ENCODE measurements at places on chromosomes 7 and 10.

DNA sequence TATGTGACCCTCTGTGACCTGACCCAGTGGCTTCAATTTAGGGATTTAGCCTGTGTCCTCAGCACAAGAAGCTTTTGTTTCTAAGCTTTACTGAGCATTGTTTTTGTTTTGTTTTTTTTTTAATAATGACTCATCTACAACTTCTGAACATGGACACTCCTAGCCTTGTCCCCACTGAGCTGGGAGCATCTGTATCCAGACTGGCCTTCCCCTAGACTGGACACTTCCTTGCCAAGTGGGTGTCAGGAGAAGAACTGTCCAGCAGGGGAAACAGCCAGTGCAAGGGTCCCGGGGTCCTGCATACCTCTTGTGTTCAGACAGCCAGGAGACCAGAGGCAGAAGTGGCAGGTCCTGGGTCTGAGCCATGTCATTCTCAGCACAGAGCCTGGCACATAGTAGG is 108.6 kb downstream of the TMEM130 start:
- no peak for DNase-seq

GRCh38 chr10:61153771-61154170 is 209.8 kb upstream of the RHOBTB1 start:
- peak; percentile 39 for DNase-seq

DNA sequence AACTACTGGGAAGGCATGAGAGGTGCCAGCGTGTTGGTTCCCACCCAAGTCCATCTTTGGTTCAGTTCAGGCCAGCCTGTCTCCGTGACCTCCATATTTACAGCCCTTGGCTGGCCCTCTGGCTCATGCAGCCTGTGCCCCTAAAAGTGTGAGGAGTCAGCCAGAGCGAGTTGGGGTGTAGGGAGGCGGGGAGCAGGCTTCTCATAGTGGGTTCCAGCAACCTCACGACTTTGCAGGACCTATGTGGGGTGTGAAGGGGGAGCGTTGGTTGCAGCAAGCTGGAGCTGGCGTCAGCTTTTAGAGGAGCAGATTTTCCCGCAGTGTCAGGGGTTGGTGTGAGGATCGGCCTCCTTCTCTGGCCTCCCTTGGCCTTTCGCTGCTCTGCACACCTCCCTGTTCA is 9.8 kb downstream of the TSPAN14 start:
- no peak for DNase-seq

- no peak for DNase-seq
Observed at GRCh38 chr10:70109064-70109729, 23.4 kb downstream of the AIFM2 start.

DNA sequence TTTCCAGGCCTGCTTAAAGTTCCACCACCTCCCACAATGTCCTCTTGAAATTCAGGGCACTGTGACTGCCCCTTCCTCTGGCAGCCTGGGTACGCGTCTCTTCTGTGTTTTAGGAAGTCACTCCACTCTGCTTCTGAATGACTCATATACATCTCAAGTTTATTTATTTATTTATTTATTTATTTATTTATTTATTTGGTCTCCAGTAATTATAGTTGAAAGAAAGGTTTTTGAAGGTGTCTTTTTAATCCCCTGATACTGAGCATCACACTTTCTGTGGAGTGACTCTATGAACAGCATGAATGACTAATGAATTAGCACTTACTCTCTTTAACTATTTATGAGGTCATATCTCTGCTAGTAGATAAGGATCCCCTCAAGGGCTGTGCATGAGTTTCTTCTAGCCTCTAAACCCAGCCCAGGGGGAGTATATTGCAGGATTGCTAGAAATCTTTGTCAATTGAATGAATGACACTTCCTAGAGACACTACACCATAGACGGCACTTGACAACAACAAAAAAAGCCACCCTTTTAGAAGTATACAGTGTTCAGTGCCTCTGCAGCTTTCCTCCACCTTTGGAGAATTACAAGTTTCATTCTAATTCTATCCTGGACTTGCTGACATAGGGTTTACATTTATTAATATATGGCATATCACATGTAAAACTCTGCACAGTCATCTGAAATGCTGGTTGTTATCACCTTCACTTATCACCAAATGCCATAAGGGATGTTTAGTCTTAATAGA is 2.1 kb downstream of the MACC1 start:
- DNase-seq: no peak

- DNase-seq: no peak
Observed at GRCh38 chr7:16223963-16224707, 197.2 kb downstream of the CRPPA start.

DNA sequence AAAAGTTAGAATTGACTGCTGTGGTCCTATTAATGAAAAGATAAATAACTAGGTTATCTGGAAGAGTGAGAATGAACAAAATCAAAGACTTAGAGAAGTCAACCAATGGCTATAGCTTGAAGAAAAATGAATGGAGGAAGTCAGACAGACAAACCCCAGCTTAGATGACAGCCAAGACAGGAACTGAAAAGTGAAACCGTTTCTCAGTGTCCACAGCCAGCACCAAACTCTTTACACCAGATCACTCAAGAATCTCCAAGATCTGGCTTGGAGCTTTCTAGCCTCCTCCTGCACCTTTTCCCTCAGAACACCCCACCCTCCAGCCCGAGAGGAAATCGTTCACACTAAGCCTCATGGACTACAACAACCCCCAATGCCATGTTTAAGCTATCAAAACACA is 167.0 kb downstream of the SFMBT2 start:
- no peak for DNase-seq

GRCh38 chr10:97531401-97531986 is 32.8 kb downstream of the UBTD1 start:
- DNase-seq: no peak

DNA sequence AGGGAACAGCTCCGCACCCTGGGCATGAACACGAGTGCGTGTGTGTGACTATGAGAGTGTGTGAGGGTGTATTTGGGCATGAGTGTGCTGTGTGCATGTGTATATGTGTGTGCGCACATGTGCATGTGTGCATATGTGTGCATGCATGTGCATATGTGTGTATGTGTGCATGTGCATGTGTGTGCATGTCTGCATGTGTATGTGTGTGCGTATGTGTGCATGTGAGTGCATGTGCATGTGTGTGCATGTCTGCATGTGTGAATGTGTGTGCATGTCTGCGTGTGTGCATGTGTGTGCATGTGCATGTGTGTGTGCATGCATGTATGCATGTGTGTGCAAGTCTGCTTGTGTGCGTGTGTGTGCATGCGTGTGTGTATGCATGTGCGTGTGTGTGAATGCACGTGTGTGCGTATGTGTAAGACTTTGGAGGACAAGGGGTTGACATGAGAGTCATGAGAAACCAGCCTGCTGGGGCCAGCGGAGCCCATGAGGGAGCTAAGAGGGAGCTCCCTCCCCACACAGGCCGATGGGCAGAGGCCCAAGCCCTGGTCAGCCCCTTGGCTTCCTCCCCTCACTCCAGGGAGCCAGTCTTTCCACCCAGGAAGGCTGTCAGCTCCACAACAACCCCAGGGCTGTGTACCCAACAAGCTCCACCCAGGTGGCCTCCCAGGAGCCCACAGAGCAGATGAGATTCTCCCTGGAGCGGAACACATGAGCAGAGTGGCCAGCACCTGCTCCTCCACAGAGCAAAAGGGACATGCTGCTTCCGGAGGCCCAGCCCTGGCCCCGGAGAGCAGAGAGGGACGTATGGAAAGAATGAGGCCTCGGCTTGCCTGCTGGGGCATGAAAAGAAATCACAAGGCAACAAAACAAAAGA is 142.5 kb upstream of the PPP2R2D start:
- DNase-seq: no peak
